ENCODE measurements at places on chromosomes 16 and 17. TPM values are rescaled to one million over a fixed set of nuclear protein-coding genes. Genes with fewer than 3 reads are reported as not detected.

GRCh38 chr17:61955619-61956018 is 27.8 kb upstream of the INTS2 start:
- no peak for DNase-seq

DNA sequence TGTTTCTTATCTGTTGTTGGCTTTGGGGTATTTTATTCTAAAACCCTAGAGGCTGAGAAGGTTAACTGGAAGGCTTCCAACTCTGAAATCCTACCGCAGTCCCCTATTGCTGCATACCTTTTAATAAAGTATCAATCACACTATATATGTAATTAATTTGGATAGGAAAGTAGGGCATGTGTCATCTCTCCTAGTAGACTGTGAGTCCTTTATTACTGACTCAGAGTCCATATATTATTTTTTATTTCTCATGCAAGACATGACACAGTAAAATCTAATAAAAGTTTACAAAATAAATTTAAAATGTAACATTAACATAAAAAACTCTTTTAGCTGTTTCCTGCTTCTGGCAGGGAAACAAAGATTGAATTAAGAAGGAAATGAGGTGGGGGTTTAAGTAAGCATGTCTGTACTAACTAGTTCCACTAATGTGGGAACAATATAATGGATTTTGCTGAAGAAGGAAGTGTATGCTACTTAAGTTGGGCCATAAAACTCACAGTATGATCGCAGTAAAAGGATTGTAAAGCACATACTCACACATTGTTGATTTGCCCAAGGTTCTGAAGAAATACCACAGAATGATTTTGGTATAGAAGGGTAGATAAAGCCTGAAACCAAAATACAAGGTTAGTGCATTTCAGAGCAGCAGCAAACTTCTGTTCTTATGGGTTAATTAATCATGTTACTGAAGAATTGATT is 97.6 kb upstream of the HLF start:
- DNase-seq, result no peak

GRCh38 chr16:24801761-24802302 is 43.9 kb upstream of the SLC5A11 start:
- no peak for DNase-seq

GRCh38 chr16:51151961-51152663 is 1.0 kb upstream of the SALL1 start:
- DNase-seq, result no peak

GRCh38 chr17:40343219-40344119 is 21.1 kb downstream of the GJD3 start:
- no peak for DNase-seq

GRCh38 chr16:85562093-85562786 is 50.9 kb upstream of the GSE1 start:
- DNase-seq, result no peak

DNA sequence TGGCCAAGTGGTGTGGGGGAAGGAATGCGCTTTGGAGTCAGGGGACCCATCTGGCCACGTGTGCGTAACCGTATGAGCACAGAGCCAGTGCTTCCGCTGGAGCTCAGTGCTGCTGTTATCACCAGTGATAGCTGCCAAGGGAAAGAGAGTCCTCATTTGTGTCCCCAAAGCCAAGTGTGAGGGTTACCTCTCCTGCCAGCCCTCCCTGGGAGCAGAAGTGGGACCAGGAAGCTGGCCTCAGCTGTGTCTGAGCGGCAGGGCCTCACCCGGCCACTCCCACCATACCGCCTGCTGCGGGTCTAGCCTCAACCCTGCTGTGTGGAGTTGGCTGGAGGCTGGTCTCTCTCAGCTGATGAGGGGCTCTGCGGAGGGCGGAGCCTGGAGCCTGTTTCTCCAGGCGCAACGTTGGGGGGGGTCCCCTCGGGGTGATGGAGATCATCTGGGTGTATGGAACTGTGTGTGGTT is 44.5 kb downstream of the MEAK7 start:
- no peak for DNase-seq

- DNase-seq, result no peak
These were observed 6.6 kb downstream of the SLC22A31 start for GRCh38 chr16:89193576-89194293.

GRCh38 chr16:28602529-28602928 is 5.7 kb upstream of the SULT1A2 start:
- DNase-seq, result no peak

- no peak for DNase-seq
These were observed 218.7 kb downstream of the MRTFB start for GRCh38 chr16:14289692-14290340.

- peak; percentile 93 for DNase-seq
These were observed at the start of gene PRKCB for GRCh38 chr16:23835390-23836077. TSS of gene PRKCB (plus strand) at chr16:23835983.

- no peak for DNase-seq
These were observed 452.2 kb downstream of the XYLT1 start for GRCh38 chr16:17018585-17018939.

DNA sequence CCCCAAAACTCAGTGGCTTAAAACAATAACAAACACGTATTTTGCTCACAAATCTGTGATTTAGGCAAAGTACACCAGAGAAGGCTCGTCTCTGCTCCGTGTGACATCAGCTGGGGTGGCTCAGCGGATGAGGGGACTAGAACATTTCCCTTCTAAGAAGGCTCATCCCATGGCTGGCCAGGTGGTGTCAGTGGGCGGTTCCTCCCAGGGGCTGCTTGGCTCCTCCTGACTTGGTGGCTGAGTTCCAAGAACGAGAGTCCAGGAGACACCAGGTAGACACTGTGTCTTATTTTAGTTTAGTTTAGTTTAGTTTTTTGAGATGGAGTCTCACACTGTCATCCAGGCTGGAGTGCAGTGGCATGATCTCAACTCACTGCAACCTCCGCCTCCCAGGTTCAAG is 5.6 kb upstream of the CHMP6 start:
- no peak for DNase-seq

TMEM238L gene
- total RNA-seq, result not detected

METTL9 gene
- total RNA-seq, result 89.3 TPM

GNGT2 gene
- total RNA-seq, result 1.5 TPM

TXNL4B gene
- total RNA-seq, result 7.7 TPM

KRTAP4-3 gene
- not detected for total RNA-seq

CDH1 gene
- total RNA-seq, result 0.55 TPM

PITPNM3 gene
- 1.1 TPM for total RNA-seq

DRC3 gene
- 0.32 TPM for total RNA-seq

TBC1D3L gene
- total RNA-seq, result 5.5 TPM

EFNB3 gene
- 0.58 TPM for total RNA-seq

UNC45B gene
- total RNA-seq, result not detected

GLIS2 gene
- total RNA-seq, result 14.2 TPM

C17orf67 gene
- total RNA-seq, result 2.0 TPM

CDYL2 gene
- total RNA-seq, result 24.0 TPM
